Right ventricle myocardium inferior (tissue), 1 donor: ENCODE measurements at places on chromosomes 5 and 9. TPM values are rescaled to one million over a fixed set of nuclear protein-coding genes. Genes with fewer than 3 reads are reported as not detected.

DNA sequence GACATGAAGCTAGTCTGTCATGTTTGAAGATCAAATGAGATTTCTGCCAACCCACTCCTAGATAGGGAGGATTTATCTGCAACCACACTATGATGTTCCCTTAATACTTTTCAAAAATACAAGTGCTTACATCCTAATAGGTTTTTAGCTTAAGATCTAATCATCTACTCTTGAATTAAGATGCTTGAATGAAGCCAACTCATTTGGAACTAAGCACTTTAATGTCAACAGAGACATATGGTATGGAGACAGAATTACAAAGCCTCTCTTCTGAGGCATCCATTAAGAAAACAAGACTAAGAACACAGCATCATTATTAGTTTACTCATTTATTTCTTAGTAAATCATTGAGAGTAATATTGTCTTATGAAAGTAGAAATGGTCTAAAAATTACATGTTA is 139.3 kb upstream of the NFIB start:
- DNase-seq: no peak

GRCh38 chr9:136928591-136928990 is 15.9 kb downstream of the FBXW5 start:
- DNase-seq: no peak

DNA sequence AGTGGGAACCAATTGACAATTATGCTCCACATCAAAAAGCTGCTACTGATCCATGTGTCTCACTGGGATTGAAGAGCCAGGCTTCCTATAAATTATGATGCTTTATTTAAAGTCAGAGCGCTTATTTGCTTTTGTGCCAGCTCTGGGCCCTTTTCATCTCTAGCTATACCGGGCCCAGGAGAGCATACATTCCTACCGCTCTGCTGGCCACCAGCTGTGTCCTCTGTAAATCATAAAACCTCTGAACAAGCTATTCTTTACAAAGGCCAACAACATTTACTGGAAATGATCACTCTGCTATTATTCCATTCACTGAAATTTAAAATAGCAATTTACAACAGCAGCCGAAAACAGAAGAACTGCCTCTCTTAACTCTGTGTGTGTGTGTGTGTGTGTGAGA is 86.6 kb downstream of the ZNF608 start:
- no peak for DNase-seq

DNA sequence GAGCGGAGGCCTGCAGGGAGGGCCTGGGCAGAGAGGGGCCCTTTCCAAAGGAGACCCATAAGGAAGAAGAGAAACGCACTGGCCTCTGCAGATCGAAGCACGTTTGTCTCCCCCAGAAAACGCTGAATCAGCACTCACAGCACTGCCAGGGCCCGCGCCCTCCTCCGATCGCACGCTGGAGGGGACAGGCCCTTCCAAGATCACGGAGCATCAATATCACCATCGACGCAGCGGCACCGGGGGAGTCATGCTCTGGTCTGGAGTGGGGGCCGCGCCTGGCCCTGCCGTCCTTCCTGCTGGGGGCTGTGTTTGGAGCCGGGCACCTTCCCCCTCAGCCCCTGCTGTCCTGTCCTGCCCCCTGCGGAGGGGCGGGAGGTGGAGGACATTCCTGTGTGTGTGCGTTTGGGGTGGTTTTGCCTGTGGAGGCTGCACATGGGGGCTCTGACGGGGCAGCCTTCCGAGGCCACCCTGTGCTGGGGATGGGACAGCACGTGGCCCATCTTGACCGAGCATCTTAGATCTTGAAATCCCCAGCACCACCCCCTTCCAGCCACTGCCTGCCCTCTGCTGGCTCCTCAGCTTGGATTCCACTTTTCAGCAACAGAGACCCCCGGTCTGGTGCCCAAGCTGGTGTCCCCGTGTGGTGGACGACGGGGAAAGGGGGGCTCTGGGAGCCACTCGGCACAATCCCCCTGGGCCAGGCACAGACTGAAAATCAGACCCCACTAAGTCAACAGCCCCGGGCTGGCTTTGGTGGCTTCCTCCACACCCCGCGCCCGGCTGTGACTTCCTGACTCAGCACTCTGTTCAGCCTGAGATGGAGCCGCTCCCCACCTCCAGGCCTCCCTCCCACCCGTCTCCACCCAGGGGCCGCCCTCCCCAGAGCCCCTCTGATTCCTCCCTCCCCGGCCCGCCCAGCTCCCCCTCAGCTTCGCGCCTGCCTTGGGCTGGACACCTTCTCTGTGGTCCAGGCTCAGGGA is 8.3 kb downstream of the TMEM250 start:
- DNase-seq: no peak

The SH2D3C gene
- total RNA-seq: 21.3 TPM

The SMC5 gene
- 10.0 TPM for total RNA-seq

The TXNDC8 gene
- total RNA-seq: not detected
